H7 (cell line): ENCODE measurements at places on chromosomes 2 and 18.
A peak's percentile ranks its signal among the peaks of the same experiment; 100 is the strongest.

DNA sequence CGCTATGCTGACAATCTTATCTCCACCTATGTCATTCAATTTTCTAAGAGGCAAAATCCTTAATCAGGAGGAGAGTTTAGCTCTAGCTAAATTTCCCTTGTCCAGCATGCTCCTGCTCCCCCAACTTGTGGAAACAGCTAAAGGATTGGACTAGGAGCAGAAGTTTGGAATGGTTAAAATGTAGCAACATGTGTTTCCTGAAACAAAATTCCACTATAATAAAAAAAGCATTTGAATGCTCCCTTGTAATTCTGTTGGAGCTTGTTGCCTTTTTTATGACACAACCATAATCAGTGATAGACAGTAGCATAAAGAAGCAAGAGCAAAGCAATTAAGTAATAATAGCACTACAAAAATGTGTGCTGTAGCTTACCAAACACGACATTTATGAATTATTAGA is 6.9 kb downstream of the ACTR3 start:
- no peak for DNase-seq

DNA sequence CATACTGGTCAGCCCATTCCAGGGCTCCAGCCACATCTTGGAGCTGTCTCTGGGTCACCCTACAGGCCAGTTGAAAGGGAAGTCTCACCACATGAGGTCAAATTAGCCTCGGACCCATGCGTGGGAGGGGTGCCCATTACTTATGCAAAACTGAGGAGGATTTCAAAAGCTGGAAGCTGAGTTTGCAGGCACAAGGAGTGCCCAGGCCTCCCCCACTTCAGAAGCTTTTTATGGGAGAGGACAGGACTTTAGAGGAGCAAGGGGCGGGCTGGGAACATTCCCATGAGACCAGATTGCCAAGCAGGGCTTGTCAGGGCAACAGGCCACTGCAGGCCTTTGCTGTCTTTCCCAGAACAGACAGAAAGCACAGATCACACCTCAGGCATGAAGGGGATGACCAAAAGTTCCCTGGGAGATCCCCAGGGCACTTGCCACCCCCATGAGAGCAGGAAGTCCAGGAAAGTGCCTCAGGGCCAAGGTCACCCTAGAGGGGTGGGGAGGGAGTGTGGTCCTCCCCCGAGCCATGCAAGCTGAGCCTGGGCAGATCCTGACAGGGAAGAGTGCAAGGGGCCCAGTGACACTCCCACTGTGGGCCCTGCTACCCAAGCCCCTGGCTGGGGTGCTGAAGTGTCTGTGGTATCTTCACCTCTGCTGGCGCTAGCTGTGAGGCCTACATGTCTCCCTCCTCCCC is 267.7 kb downstream of the BCL11A start:
- DNase-seq: no peak

DNA sequence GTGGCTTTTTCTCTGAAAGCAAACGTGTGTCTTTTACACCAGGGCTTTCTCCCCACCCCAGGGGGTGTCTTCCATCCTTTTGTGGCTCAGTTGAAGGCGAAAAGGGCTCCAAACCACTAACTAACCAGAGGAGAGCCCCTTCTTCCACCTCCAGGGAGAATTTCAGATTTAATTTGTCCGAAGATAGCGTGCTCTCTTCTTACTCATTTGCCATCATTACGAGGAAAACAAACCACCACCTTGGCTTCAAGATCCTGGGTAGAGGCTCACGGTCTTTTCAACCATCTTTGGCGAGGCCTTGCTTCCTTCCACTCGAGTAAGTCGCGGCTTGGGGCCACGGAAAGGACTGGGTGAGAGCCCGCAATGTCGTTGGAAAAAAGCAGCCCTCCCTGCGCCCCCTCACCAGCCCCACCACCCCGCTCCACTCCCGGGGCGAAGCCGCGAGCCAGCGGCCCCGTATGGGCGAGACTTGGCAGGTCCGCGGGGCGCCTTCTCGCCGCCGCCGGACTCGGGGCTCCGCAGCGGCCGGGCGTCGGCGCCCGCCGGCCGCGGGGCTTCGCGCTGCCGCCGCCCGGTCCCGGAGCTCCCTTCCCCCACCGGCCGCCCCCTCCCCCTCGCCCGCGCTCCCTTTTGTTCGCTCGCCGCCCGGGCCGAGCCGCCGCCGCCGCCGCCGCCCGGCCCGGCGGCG is 1.7 kb upstream of the ZNF532 start:
- DNase-seq: peak; percentile 83

DNA sequence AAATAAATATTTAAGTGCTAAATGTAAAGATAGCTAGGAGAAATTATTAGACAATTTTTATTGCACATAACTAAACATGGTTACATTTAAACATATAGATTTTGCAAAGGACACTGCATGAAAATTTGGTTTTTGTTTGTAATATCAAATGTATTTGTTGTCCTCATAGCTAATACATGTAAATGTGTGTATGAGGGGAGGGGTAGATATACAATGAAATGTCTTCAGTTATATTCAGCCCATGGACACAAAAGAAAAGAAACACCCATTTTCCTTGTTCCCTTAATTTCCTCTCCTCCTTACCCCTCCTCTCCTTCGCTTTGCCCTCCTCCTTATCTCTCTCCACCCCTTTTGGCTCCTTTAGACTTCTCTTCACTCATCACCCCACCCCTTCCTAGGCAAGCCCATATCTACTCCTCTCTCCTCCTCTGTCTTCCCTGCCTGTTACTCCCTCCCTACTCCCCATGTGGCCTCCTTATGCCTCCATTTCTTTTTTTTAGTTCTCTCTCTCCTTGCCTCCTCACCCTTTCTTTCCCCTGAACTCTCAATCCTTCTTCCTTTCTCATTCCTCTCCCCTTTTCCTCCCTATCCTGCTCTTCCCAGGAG is 1.4 kb downstream of the COL3A1 start:
- peak; percentile 8 for DNase-seq

- DNase-seq: peak; percentile 43
Measured at GRCh38 chr18:74182335-74182734, 34.0 kb downstream of the TIMM21 start.

DNA sequence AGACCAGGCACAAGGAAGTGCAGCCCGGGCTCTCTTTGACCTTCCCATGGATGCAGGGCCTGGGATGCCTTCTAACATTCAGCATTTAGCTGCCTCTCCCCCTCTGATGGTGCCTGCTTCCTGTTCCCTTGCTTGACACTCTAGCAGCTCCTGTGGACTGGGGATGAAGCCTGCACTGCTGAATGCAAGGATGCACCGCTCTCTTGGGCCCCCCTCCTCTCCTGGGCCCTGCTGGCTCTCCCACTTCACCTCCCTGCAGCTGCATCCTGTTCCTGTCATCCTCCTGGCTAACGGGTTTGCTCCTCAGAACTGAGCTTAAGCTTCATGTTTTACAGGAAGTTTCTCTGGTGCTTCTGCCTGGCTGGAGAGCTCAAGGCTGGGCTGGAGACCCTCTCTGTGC is 254.1 kb downstream of the TSN start:
- DNase-seq: no peak

DNA sequence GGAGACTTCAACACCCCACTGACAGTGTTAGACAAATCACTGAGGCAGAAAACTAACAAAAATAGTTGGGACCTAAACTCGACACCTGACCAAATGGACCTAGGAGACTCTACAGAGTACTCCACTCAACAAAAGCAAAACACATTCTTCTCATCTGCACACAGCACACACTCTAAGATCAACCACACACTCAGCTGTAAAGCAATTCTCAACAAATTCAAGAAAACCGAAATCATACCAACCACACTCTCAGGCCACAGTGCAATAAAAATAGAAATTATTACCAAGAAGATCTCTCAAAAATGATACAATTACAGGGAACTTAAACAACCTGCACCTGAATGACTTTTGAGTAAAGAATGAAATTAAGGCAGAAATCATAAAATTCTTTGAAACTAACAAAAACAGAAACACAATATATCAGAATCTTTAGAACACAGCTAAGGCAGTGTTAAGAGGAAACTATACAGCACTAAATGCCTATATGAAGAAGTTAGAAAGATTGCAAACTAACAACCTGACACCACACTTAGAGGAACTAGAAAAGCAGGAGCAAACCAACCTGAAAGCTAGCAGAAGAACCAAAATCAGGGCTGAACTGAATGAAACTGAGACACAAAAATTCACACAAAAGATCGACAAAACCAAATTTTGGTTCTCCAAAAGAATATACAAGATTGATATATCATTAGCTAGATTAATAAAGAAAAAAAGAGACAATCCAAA is 46.3 kb downstream of the RTTN start:
- no peak for DNase-seq

DNA sequence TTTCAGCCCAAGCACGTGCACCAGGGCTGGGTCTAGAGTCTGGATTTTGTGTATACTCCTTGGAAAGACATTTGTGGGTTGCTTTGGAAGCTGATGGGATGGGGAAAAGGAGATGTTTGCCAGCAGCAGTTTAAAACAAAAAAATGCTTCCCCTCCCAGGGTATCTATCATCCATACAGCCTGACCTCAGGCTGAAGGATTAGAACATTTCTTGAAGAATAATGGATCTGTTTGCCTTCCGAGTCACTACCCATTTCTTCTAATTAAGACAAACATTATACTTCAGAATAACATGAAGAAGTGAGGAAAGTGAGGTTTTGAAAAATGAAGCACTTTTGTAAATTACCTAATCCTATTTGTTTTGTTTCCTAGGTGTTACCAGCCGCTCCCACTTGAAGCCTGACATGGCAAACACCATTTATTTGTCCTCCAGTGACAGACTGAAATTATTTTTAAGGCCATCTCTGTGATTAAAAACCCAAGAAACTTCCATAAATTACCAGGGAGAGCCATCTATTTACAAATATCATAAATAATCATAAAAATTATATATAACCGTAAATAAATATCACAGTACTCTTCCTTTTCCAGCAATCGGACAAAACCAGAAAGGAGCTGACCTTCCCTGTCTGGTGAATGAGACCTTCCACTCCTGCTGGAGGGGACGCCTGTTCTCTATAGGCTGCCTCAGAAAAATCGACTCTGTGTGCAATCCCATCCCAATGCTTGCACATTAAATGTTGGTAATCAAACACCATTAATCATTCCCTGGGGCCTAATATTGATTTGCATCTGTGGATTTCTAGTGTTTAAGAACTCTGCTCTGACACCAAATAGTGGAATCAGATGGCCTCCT is 106.8 kb downstream of the C1D start:
- DNase-seq: no peak

GRCh38 chr2:111653103-111653624 is 230.8 kb downstream of the ANAPC1 start:
- DNase-seq: no peak
